ENCODE measurements at places on chromosomes 13 and 19. TPM values are rescaled to one million over a fixed set of nuclear protein-coding genes. Genes with fewer than 3 reads are reported as not detected.

The SWSAP1 gene
- 0.57 TPM for total RNA-seq

The CBARP gene
- 0.86 TPM for total RNA-seq

The LGALS14 gene
- not detected for total RNA-seq

The ZNF507 gene
- total RNA-seq = 5.4 TPM

GRCh38 chr13:113924184-113924901 is 49.5 kb downstream of the C13orf46 start:
- no peak for DNase-seq

DNA sequence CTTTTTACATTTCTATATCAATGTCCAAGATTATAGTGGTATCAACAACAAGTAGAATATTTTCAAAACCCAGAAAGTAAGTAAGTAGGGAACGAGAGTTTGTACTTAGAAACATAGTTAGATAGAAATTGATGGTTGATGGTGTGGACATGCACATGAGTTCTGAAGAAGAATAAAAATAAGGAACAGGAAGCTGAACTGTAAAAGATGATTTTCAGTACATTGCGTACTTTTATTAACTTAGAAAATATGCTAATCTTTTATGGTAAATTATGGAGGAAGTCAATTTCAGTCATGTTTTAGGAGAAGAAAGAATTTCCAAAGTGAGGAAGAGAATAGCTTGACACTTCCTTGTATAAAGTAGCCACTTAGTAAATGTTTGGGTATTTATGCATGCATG is 12.3 kb upstream of the GPR18 start:
- DNase-seq = no peak

GRCh38 chr19:42497492-42498168 is 30.7 kb downstream of the CEACAM1 start:
- no peak for DNase-seq
